ENCODE measurements at places on chromosomes 4 and X.

DNA sequence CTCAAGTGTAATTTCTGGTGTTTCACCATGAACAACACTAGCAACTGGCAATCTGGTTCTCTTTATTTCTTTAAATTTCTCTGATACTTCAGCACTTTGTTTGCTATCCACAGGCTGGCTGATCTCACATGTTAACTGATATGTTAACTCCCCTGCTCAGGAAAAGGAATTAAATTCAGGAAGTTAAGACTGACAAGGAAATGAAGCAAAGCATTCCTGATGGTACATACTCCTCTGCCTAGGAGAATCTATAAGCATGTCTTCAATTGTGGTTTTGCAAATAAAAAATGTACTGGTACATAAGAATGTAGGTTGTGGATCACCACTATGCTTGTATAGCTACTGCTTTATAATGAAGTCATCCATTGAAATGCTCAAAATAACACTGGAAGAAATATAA lies 1119.2 kb upstream of the INTU start:
- no peak for DNase-seq

DNA sequence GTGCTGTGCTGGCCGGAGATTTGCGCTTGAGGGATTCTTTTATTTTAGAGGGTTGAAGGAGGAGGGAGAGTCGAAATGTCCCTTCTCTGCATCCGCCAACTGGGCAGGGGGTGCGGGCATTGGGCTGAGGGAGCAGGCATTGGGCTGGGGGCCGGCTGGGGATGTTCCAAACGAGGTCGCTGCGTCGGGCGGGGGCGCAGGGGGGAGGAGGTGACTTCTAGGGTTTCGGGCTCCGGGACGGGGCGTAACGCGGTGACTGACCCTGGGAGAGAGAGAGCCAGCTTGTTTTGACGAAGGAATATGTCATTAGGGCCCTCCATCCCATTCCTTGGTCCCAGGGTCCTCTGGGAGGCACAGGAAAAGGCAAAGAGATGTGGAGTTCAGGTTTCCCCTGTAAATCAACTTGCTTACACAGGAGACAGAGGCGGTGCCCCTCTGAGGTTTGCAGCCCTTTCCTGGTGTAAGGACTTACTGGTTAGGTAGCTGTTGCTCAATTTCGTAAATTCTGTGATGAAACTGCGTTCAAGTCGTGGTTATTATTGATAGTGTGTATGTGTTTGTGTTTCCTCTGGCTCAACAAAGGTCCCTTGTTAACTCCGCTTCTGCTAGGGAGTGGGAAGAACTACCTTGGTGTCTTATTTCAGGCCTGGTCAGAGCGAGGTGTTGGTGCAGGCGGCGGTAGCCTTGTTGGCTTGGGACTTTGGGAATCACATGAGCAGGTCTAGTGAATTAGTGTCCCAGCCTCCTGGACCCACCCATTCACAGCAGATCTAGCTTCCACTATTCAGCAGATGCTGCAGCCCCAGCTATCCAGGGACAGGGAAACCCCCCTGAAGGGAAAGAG lies 716 bp downstream of the FHIP1A start:
- DNase-seq = no peak

DNA sequence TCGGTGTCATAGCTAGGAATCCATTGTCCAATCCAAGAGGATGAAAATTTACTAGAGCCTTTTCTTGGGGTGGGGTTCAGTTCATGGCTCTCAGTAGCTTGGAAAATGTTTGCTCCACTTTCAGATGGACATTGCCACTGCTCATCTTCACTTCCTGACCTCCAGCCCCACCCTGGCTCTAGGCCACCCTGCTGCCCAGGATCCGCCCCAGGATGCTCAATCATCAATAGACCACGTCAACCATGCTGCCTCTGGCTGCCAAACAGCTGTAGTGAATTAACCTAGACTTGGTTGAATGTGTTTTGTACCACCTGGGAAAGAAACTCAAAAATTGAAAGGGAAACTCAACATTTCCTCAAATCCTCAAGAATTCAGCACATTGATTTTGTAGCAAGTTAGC lies 37.2 kb upstream of the HSD17B10 start:
- no peak for DNase-seq

- no peak for DNase-seq
Measured at GRCh38 chr4:36235306-36235705, 9.0 kb downstream of the ARAP2 start.

- DNase-seq = no peak
Measured at GRCh38 chr4:165222651-165222994, 15.3 kb downstream of the KLHL2 start.

DNA sequence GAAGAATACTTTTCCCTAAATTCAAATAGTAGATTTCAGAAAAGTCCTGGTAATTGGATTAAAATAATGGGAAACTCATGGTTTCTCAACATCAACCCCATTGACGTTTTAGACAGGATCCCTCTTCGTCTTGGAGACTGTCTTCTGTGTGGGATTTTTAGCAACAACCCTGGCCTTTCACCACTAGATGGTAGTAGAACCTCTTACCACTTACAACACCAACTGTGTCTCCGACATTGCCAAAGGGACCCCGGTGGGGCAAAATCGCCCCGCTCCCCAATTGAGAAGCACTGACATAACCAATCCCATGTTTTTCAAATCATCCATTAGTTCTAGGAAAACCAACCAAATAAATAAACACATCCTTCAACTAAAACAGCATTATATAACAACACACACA lies 16.9 kb upstream of the ANOS1 start:
- DNase-seq = no peak

DNA sequence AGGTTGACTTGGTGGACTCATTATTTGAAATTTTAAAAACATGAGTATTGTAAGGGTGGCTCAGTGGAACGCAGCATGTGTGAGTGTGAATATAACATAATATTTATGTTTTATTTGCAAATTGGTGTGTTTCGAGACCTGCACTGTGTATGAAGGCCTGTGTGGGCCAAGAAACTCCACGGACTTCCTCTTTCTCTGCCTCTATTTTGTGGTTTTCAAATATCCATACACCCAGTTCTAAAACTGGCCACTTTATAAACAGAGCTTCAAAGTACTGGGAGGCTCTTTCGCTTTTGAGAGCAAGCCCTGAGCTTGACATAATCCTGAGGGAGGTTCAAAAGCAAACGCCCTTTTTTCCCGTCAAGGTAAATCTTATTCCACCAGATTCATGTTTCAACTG lies 187.7 kb downstream of the GPAT3 start:
- DNase-seq = no peak

DNA sequence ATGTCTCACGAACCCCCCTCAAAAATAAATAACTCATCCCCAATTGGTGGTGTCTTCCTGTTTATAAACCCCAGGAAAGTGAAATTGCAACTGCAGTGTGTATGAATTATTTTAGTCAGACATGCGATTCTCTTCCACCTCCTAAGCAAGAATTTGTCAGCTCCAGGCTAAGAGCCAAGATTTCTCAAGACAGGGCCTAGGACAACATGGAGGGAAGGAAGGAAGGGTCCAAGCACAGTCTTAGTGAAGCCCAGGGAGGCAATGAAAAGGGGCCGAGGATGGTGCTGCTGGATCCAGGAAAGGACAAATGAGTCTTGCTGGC lies 20.0 kb downstream of the SH3KBP1 start:
- no peak for DNase-seq

DNA sequence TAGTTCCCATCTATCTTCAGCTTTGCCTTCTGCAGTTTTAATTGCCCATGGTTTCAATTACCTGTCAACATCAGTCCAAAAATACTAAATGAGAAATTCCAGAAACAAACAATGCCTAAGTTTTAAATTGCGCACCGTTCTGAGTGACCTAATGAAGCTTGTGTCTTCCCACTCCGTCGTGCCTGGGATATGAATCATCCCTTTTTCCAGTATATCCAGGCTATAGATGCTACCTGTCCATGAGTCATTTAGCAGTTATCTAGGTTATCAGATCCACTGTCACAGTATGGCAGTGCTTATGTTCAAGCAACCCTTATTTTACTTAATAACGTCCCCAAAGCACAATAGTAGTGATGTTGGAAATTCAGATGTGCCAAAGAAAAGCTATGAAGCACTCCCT lies 363.6 kb upstream of the FAM241A start:
- DNase-seq = no peak

DNA sequence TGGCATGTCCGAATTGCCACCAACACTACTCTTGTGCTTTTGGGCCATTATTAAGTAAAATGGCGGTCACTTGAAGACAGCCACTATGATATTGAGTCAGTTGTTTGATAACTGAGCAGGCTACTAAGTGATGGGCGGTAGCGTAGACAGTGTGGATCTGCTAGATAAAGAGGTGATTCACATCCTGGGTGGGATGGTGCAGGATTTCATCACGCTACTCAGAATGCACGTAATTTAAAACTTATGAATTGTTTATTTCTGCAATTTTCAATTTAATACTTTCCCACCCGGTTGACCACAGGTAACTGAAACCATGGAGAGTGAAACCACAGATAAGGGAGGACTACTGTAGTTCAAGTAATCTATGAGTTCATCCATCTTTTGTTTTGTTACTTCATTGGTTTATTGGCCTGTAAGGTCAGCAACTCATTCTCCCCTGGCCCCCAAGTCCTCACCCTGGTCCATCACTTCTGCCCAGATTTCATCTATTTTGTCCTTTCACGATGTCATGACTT lies 2.9 kb downstream of the ARAF start:
- no peak for DNase-seq

GRCh38 chr4:172881645-172882044 lies 287.0 kb upstream of the GALNT7 start:
- DNase-seq = no peak

DNA sequence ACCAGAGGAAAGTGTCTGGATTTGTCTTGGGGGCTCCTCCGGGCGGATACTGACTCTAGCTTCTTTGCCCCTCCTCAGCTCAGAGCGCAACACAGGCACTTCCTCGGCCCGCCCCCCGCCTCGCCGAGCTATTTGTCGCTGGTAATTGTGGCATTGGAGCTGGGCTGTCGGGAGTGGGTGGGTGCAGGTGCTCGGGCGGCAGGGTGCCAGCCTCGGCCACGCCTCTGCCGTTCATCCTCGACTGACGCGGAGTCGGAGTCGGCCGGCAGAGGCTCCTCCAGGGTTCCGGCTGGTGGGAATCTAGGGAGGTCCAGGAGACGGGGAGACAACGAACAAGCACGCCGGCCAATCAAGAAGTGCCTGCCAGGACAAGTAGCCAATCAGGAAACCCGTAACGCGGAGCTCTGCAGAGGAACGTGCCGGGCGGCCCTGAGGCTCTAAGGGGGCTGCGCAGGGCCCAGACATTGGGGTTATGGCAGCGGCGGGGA lies 3.9 kb upstream of the SYN1 start:
- peak; percentile 26 for DNase-seq

DNA sequence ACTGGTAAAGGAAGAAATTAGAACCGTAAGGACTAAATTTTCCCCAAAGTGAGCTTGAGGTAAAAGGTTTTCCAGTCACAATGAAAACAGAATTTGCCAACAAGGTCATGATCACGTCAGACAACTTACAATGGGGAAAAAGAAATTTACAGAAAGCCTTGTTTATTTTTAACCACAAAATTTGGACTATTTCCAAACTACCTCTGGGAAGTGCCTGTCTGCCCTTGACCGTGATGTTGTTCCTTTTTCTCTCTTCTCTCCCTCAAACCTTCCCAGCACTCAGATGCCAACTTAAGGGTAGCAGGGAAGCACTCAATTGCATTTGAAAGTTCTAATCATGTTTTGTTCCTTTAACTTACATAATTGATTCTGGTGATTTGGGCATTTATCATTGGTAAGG lies 32.5 kb downstream of the MEPE start:
- no peak for DNase-seq

DNA sequence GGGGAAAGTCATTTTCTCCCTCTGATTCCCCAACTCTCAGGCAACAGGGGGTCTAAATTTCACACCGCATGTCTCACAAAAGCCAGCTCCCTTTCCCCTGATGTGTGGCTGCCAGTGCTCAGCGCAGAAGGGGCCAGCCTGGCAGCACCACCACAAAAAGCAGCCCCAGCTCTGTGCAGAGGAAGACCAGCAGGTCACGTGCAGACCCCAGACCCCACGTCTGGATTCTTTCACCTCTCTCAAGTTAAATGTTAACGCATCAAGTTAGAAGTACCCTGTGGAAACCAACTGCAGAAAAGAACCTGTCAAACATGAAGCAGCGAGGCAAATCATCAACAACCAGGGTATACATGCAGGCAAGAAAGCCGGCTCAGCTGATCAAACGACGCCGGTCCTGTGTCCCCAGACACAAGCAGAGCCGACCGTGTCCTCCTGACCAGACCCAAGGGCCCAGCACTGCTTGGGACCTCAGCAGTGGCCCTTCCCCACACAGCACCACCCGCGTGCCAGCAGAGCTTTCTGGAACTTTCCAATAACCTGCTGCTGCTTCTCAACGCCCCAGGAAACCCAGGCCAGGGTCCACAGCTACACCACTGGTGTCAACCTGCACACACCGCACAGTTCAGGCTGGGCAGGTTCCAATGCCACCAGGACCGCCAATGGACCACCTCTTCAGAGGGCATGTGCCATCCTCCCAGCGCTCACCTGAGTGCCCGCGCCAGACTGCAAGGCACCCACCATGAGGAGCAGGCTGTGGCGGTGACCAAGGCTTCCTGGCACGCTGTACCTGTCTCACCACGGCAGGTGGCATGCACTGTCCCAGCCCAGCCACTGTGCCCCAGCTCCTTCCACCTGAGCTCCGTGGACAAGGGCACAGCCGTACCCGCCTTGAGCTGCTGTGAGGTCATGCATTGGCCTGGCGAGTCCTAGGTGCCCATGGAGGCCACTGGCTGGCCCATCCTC lies 4.0 kb downstream of the LRPAP1 start:
- DNase-seq = no peak

DNA sequence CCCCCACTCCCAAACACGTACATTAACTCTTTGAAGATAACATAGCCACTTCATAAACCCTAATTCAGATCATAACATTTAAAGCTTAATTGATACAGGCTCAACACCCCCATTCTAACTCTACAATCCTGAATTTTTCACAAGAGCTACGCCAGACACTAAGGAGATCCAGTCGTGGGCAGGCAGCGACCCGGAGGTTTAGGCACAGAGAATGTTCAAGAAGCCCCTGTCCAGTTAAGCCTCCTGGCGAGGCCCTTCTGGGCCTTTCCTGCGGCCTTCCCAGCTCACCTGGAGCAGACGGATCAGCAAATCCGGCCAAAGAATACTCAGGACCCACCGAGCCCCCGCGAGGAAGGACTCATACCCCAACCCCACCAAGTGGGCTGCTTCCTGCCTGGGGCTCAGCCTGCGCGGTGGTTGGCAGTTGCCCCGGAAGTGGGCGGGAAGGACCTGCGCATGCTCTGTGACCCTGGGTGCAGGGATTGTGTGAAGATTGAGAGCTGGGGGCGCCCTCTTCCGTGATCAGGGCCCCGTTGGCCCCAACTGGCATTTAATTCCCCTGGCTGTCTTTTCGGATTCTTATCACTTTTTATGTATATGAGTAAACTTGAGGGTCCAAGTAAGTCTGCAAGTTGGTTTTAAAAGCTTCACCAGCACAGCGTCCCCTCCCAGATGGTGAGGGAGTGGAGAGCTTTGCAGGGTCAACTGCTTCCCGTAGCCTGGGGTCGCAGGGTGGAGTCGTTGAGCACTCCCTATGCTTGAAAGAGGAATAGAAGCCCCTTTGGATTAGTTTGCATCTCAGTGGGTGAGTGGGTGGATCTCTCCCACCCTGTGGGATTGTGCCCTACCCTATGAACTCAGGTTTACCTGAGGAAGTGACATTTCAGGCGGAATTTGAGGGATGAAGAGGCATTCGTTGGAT lies at the start of gene TRIM61:
TSS of gene TRIM61 (minus strand) at position 415 of the 922 bp plus-strand sequence. CDS start 7,655 bp downstream, outside the sequence.
- DNase-seq = no peak
